ENCODE measurements at places on chromosomes 5 and 9.

DNA sequence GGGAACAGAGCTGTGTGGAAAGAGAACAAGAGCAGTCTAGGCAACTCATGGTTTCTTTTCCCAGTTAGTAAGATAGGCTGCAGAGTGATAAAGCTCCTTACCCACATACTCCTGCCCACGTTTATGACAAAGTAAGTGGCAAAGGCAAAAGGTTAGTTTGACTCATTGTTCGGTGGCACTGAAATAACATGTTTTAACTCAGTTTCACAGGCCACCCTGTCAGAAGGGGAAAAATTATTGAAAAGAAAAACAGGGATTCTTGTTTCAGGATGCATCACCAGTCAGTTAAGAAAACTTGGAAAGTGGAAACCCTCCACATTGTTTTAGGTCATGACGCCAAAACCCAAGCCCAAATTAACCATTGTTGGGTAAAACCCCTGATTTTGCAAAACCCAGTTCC lies 22.3 kb upstream of the DAB2 start:
- no peak overlapping the region for H3K4me3 ChIP-seq
- no peaks in the 10 kb centered on the region for H3K27me3 ChIP-seq
- H3K36me3 ChIP-seq: no peaks in the 10 kb centered on the region
- peaks cover 4% of the 10 kb centered on the region for H3K4me1 ChIP-seq

DNA sequence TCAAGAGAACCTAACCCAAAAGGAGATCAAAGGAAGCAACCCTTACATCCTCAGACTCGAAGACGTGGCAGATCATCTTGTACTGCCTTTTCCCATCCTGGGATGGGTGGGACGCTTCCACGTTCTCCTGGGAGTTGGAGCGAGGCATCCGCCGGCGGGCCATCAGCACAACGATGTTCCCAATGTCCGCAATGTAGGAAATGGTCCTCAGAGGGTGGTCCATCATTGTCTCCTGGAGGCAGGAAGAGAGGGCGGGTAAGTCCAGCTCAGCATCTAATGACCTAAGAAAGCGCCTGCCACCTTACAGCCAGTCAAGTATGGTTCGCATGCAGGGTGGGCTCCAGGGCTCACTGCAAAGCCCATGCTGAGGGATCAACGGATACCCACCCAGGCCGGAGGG lies 131.2 kb downstream of the ENTREP1 start:
- H3K36me3 ChIP-seq: no peaks in the 10 kb centered on the region
- H3K4me1 ChIP-seq: no peaks in the 10 kb centered on the region
- no peak for DNase-seq
- H3K27me3 ChIP-seq: peaks cover 7% of the 10 kb centered on the region
- H3K4me3 ChIP-seq: no peak overlapping the region

- H3K4me3 ChIP-seq: no peak overlapping the region
- no peak overlapping the region for H3K27ac ChIP-seq
- H3K36me3 ChIP-seq: no peaks in the 10 kb centered on the region
- H3K4me1 ChIP-seq: no peaks in the 10 kb centered on the region
- no peak for DNase-seq
These were observed 63.3 kb downstream of the ABCA1 start for GRCh38 chr9:104864675-104865104.

- H3K4me3 ChIP-seq: no peak overlapping the region
- no peaks in the 10 kb centered on the region for H3K36me3 ChIP-seq
- H3K27me3 ChIP-seq: peaks cover 33% of the 10 kb centered on the region
- no peak for DNase-seq
- peaks cover 12% of the 10 kb centered on the region for H3K4me1 ChIP-seq
These were observed 253.6 kb downstream of the MAST4 start for GRCh38 chr5:66849803-66850202.

- H3K4me1 ChIP-seq: peaks cover 52% of the 10 kb centered on the region
- peak overlapping the region; percentile 28 for H3K4me3 ChIP-seq
- DNase-seq: no peak
- H3K36me3 ChIP-seq: peaks cover 37% of the 10 kb centered on the region
- peak overlapping the region; percentile 68 for H3K27ac ChIP-seq
These were observed 30.2 kb upstream of the PTGER4 start for GRCh38 chr5:40649463-40650030.

All from activated T-helper 2 cell treated with anti-CD3 and anti-CD28 coated beads, Interferon-gamma antibody, Interleukin-2, Interleukin-4, amounts not matched to agents 10 μg/mL and 5 μg/mL and 100 μg/mL, durations not matched to agents 14 hours and 24 hours and 36 hours (primary cell).